Astrocyte of the cerebellum (primary cell): ENCODE measurements at places on chromosomes 4 and X.
A peak's percentile ranks its signal among the peaks of the same experiment; 100 is the strongest.

- no peak for DNase-seq
Observed at GRCh38 chrX:20664131-20664530, 397.4 kb upstream of the RPS6KA3 start.

DNA sequence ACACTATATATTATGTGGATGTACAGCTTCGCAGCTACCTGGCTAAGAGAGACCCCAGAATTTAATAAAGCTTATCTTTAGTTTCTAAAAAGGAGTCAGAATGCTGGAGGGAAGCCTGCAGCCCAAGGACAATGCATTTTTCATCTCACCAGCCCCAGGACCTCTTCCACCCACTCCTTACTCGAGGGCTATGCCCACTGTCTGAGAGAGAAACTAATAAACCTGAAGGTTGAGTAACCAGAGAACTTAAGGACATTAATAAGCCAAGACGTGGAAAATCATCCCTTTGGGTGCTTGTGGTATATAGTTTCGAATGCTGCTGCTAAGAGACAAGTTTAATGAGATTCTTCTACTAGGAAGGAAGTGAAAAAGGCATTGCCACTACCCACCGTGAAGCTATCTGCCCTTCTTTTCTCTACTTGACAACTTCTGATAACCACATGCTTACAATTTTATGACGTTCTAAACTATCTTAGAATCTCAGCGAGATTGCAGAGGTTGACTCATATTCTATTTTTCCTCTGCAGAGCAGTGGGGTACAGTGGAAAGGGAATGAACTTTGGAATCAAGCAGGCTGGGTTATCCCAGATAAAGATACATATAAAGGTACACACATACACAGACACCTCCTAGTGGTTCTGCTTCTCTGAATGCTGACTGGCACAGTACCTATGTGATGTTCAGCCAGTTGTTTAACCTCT, 3.3 kb downstream of the RELL1 start:
- no peak for DNase-seq

- DNase-seq, result no peak
Observed at GRCh38 chrX:555725-556666, 74.6 kb upstream of the SHOX start.

DNA sequence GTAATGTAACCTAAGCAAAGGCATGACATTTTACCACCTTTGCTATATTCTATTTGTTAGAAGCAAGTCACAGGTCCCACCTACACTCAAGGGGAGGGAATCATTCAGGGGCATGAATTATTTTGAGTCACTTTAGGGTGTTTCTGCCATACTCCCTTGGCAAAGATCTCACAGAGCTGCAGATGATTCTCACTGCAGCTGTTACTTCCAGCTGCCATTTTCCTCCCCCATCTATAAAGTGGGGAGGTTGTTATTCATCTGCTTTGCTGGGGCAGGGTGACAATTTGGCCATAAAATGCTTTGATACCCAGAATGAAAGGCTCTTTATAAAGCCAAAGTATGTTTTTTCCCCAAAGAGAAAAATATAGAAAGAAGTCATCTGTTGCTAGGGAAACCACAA, 136.5 kb upstream of the SMIM31 start:
- DNase-seq, result no peak

GRCh38 chr4:55485821-55486220, 60.9 kb downstream of the CLOCK start:
- no peak for DNase-seq

DNA sequence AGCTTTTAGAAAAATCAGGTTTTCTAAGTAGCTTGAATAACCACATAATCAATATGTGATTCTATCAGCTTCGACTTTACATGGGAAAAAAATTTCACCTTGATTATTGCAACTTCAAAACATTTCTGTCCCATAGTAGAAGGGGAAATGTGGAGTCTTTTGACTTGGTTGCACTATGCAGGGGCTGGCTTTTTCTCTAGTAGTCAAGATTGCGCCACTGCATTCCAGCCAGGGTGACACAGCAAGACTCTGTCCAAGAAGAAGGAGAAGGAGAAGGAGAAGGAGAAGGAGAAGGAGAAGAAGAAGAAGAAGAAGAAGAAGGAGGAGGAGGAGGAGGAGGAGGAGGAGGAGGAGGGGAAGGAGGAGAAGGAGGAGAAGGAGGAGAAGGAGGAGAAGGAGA, 84.9 kb downstream of the MAML3 start:
- no peak for DNase-seq

DNA sequence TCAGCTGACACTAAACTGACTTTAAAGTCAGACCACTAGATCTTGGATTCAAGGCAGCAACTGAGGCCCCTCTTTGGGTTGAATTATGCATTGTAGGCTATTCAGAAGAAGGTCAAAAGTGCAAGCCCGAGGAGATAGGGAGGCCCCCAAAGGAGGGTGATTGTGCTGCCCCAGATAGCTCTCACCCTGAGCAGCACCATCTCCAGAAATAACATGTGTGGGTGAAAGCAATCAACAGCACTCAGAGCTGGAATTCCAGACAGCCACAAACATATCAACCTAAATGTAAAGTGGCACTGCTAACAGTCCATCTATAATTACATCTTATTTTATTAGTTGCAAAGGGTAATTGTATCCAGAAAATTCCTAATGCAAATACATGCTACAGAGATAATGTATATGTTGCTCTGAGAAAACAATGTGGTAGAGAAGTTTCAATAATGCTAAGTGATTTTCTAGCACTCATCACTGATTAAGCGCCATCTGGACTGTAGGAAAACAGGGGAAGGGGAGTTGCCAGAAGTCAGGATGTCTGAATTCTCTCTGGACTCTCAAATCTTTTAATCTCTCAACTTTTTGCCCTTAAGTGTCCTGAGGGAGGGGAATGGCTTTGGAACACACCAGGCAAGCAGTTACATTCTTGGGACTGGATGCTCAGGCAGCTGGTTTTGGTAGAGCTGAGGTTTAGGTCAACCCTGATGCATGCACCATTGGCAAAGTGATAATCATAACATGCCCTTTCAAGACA, 61.8 kb upstream of the SFRP2 start:
- DNase-seq, result no peak

DNA sequence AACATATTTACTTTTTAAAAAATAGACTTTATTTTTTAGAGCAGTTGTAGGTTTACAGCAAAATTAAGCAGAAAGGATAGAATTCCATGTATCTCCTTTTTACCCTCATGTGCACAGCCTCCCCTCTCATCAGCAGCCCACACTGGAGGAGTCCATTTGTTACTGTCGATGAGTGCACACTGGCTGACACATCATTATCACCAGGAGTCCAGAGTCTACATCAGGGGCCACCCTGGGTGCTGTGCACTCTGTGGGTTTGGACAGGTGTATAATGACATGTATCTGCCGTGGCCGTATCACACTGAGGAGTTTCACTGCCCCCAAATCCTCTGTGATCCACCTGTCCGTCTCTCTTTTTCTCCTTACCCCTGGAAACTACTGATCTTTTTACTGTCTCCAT, 26.3 kb downstream of the TBC1D14 start:
- DNase-seq, result no peak

- DNase-seq, result peak; percentile 28
Observed at GRCh38 chr4:138438608-138439007, 196.5 kb upstream of the SLC7A11 start.

DNA sequence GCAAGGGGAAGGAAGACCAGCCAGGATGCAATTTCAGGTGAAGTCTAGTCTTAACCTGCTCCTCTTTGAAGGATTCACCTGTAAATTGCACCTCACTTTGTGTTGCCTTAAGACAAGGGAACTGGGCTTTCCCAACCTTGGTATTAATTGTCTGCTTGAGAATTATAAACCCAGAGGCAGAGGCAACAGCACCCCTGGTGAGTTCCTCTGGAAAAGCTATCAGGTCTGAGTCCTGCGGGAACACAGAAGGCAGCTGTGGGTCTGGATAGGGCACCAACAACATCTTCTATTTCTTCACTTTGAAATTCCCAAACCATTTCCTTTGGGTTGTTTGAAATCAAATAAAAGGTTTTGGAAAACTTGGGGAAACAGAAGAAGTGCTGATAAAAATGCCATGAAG, 109.2 kb upstream of the NPY2R start:
- DNase-seq, result no peak

DNA sequence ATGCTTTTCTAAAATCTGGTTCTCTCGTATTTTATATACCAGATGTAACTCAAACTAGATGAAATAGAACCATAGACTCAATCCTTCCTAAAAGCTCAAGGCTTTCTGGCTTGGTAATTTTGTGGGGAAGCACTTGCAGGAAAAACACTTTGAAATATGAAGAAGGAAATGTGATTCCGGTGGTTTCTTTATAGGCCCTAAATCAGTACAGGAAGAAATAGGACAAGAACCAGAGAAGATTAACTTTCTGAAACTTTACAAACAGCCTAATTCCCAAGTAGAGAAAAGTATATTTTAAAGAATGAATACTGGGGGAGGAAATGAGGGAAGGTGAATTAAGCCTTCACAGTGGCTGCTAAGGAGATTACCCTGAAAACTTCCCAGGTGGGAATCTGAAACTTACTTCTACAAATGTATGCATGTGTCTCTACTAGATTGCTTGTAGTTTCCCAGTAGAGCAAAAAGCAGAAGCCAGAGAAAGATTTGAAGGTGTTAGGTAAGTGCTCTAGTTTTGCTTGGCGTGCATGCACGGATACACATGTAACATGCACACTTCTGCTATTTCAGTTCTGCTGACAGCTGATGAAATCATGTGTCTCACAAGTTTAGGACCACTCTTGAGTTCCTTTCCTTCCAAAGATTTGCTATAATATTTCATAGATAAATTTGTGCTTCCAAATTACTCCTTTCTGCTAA, 92.1 kb downstream of the AFF1 start:
- no peak for DNase-seq

GRCh38 chr4:150973626-150974251, 41.3 kb downstream of the LRBA start:
- DNase-seq, result no peak

- peak; percentile 89 for DNase-seq
Observed at GRCh38 chr4:82898322-82899243, 2.0 kb upstream of the THAP9 start.

DNA sequence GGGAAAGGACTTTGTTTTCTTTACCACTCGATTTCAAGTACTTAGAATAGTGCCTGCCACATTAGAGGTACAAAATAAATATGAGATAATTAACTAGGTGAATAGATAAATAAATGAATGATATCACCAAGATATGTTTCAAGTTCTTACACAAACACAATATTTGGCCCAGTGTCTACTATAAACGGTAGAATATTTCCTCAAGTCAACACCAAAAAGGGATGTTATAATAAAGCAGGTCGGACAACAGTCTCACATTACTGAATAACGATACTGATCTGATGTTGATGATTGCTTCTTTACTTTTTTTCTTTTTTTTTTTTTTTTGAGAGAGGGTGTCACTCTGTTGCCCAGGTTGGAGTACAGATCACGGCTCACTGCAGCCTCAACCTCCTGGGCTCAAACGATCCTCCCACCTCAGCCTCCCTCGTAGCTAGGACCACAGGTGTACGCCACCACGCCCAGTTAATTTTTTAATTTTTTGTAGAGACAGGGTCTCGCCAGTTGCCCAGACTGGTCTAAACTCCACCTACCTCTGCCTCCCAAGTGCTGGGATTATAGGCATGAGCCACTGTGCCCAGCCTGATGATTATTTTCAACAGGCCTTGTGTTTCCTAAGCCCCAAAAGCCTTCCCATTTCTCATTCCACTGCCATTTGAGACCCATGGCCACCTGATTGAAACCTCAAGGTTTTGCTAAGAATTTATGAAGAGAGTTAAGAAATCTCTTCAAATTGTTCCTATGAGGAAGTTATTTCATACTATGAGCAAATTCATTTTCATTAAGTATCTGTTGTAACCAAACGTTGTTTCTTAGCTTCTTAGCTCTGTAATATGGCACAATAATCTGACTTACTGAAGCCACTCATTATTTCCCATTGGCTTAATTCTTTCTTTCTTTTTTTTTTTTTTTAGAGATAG, 2.3 kb downstream of the MANBA start:
- DNase-seq, result no peak

DNA sequence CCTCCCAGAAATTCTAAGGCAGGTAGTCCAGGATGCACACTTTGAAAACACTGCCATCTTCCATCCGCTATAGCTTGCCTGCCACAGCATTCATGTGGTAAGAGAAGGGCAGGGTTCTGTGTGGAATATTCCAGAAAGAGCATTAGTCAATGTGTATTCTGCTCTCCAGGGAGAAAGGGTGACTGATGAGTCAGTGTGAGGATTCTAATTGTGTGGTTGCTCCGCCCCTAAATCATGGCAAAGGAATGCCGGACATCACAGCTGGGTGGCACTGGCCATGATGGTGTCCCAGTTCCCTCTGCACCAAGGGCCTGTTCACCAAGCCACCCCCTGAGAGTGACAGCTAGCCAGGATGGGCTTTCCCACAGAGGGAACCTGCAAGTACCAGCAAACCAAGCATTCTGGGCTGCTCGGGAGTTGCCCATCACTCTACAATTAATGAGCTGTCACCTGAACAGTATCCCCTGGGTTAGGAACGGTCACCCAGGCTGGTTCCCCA, 9.5 kb downstream of the IDS start:
- peak; percentile 54 for DNase-seq

- DNase-seq, result peak; percentile 83
Observed at GRCh38 chr4:125735102-125735501, 420.3 kb downstream of the FAT4 start.

- DNase-seq, result no peak
Observed at GRCh38 chr4:124070688-124071484, 641.6 kb downstream of the ANKRD50 start.

DNA sequence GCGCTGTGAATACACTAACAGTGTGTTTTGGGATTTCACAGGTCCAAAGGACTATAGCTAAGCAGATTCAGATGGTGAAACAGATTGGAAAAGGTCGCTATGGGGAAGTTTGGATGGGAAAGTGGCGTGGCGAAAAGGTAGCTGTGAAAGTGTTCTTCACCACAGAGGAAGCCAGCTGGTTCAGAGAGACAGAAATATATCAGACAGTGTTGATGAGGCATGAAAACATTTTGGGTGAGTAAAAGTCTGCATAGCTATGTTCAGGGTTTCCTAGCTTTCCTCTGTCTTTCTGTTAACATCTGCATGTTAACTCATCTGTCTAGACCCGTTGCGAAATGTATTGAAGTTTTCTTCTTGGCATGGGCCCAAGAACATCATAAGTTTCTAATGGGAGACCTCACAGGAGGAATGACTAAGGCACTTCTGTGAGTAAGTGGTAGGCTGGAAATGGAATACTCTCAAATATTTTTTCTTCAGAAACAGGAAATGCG, 372.1 kb downstream of the BMPR1B start:
- peak; percentile 100 for DNase-seq

DNA sequence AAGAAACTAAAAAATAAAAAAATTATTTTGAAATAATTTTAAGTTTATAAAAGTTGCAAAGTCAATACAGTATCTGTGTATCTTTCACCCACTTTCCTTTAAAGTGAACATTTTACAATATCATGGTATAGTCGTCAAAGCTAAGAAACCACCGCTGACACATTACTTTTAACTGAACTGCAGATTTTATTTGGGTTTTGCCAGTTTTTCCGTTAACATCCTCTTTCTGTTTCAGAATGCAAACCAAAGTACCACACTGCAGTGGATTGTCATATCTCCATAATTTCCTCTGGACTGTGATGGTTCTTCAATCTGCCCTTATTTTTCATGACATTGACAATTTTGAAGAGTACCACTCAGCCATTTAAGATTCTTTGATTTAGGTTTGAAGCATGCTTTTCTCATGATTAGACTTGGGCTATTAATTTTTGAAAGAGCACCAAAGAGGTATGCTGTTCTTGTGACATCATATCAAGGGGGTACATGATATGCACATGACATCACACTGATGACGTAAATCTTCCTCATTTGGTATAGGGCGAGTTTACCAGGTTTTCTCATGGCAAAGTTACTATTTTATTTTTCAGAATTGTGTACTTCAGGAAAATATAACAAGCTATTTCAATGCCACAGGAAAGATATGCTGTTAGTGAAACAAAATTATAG, 3.6 kb upstream of the CXCL1 start:
- DNase-seq, result no peak
